CD4-positive, alpha-beta T cell treated with Interleukin-4 for 4 hours (primary cell): ENCODE measurements at places on chromosomes 16 and 17.

GRCh38 chr17:54099221-54099620 lies 276.5 kb downstream of the KIF2B start:
- DNase-seq = no peak

GRCh38 chr16:8863594-8864424 lies 5.0 kb downstream of the CARHSP1 start:
- DNase-seq = no peak

DNA sequence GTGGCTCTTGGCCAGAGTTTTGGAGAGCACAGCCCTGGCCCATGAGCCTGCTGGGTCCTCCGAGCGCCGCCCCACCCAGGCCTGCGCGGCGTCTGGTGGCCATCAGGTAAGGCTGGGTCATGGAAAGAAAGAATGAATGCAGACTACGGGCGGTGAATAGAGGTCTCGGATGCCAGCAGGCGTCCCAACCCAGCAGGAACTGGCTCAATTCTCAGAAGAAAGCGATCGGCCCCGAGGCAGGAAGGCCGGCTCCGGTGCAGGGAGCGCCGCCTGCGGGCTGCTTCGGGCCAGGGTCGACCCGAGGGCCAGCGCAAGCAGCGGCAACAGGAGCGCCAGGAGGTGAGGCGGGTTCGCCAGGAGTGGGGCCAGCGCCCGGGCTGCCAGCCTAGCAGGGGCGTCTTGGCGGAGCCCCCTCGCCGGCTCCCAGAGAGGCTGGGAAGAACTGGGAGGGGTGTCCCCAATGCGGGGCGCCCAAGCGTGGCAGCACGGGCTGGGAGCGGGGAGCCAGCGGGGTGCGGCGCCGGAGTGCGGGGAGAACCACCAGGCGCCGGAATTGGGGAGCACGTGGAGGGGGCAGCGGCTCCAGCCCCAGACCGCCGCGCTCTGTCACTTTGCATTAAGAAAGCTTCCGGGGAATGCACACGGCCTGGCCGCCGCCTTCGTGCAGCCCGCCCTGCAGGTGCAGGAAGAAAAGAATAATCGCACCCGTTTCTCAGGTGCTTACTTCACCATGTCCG lies 7.1 kb upstream of the TMC5 start:
- DNase-seq = no peak

DNA sequence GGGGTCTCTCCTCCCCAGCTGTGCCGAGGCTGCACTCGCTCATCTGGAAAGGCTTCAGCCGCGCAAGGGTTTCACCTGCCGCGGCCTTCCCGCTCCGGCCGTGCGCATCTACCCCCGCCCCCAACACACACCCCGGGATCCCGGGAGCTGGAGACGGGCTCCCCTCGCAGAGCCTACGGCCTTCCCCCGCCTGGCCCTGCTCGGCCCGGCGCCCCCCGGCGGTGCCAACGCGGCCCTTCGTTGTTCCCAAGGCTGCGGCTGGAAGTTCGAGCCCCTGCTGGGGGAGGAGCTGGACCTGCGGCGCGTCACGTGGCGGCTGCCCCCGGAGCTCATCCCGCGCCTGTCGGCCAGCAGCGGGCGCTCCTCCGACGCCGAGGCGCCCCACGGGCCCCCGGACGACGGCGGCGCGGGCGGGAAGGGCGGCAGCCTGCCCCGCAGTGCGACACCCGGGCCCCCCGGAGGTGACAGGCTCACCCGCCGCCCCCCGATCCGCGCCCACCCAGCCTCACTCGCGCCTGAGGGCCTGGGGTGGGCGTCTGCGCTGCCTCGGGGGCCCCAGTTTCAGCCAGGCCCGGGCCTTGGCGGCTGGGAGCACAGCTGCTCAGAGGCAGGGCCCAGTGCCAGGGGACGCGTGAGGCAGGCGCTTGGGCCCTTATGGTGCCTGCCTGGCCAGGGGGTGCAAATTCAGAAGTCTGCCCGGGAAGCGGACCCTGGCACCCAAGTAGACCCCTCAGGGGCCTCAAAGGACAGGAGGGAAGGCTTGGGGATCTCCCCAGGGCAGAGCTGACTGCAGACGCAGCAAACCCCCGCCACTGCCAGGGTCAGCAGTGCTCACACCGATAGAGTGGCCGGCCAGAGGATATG lies 11.2 kb downstream of the GALK1 start:
- DNase-seq = peak; percentile 66

DNA sequence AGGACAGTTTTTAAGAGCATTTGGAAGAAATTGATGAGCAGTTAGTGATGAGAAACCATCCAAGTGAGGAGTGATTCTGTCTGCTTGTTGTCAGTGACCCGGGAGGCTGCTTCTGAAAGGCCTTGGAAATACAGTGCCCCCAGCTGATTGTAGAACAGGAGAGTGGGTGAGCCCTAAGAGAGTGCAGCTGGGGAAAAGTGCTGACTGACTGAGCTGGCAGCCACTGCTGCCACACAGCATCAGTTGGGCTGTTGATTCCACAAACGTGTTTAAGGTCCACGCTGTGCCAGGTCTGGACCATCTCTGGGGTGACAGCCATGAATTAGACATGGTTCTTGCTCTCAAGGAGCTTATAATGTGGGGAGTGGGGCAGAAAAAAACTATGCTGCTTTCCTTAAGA lies 18.9 kb downstream of the NUP93 start:
- DNase-seq = no peak

DNA sequence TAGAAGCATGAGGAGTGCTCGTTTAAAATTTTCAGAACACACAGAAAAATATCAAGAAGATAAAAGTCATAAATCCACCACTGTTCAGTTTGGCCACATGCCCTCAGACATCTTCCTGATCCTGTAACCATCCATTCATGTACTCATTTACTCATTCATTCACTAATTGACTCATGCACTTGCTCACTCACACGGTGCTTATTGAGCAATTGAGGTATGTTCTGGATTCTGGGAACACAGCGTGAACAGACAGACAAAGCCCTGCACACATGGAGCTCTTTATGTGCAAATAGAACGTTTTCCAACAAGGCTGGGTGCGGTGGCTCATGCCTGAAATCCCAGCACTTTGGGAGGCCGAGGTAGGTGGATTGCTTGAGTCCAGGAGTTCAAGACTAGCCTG lies 10.2 kb upstream of the NATD1 start:
- DNase-seq = no peak

DNA sequence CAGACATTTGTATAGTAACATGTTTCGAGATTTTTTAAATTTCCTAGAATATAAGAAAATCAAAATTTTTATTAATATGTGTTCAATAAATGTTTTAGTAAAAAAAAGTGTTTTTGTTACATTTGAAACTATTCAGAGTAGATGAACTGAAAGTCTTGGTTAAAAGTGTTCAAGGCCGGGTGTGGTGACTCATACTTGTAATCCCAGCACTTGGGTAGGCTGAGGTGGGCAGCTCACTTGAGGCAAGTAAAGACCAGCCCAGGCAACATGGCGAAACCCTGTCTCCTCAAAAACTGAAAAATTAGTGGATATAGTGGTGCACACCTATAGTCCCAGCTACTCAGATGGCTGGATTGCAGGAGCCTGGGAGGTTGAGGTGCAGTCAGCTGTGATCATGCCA lies 16.8 kb upstream of the PHKG2 start:
- DNase-seq = no peak

DNA sequence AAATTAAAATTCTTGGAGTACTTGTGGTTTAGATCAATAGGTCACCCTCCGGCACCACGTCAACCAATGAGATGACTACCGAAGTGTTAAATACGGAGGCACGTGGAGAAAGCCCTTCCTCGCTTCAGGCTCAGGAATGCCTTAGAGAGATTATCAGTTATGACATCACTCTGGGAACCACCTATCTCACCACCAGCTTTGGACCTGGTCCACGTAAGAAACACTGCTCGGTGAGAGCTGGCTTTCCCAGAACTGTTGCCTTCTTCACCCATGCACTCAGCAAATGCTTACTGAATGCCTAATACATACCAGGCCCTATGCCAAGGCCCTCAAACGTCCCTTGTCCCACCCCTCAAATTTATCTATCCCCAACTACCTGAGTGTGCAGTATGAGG lies 71.3 kb downstream of the SMG6 start:
- no peak for DNase-seq

- DNase-seq = no peak
Measured at GRCh38 chr17:81252326-81252986, 13.3 kb downstream of the NDUFAF8 start.

GRCh38 chr16:69123910-69124309 lies 8.5 kb downstream of the CHTF8 start:
- DNase-seq = peak; percentile 71

GRCh38 chr16:77393955-77394354 lies 40.9 kb downstream of the ADAMTS18 start:
- no peak for DNase-seq
